GM23338 (cell line): ENCODE measurements at places on chromosomes 5 and 9.

DNA sequence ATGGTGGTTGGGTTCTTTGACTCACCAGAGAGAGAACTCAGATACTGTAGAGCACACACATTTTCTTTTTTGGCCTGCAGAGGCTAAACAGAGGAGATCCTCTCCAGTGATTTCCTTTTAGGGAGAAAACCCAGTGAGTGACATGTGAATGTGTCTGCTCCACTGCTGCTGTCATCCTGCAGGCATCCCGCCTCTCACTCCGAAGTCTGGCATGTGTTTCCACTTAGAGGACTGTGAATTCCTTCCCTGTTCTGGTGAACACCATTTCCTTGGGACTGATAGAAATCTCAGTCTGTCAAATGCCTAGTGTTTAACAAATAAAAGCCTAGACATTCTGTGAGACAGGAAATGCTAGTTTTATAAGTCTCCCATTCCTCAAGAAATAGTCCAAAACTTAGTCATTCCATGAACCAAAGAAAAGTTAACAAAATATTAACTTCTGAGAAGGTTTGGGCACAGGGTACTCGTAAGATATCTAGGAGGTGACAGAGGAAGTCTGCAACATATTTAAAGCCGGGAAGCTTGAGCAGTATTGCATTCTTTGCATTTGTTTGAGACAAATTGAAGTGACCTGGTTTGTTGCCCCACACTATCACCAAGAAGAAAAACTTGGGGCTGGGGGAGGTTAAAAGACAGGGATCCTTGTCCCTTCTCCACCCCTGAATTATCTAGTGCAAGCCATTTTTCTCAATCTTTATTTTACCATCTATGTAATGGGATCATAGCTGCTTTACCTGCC, 74.9 kb upstream of the NIPAL4 start:
- H3K4me3 ChIP-seq = no peak overlapping the region
- 0 out of 2 replicates have a peak, but pooled peaks cover 10% of the 10 kb centered on the region for H3K36me3 ChIP-seq
- DNase-seq = peak; percentile 26
- H3K27ac ChIP-seq = 0 out of 2 replicates have a peak overlapping the region, but pooled peaks have one; percentile 61

DNA sequence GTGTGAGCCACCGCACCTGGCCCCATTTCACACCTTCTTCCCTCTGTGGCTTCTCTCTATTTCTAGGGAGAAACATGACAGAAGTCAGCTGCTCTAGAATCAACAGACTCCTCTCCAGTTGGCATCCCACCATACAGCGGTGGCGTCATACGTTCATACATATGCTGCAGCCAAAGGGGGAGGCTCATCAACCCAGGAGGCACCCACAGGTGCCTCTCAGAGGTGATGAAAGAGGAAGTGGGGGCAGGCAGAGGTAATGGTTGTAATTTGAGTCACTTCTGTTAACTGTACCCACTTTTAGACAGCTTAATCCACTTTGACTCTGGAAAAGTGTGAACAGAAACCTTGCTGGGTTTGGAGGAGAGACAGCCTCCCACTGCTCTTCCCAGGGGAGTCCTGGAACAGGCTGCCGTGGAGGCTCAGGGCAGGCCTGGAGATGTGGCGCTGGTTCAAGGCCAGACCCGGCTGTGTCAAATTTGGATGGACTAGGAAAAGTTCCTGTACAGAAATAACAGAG, 47.3 kb upstream of the SUB1 start:
- no peaks in the 10 kb centered on the region for H3K27me3 ChIP-seq
- no peak overlapping the region for H3K27ac ChIP-seq
- no peak for DNase-seq
- no peaks in the 10 kb centered on the region for H3K4me1 ChIP-seq
- no peak overlapping the region for H3K4me3 ChIP-seq

GRCh38 chr5:124661317-124662141, 84.9 kb downstream of the ZNF608 start:
- H3K27ac ChIP-seq = peak overlapping the region; percentile 87
- peaks cover 67% of the 10 kb centered on the region for H3K4me1 ChIP-seq
- H3K27me3 ChIP-seq = no peaks in the 10 kb centered on the region
- H3K36me3 ChIP-seq = no peaks in the 10 kb centered on the region
- DNase-seq = peak; percentile 94

- H3K4me1 ChIP-seq = peaks cover 5% of the 10 kb centered on the region; the same call in 1 of the 2 replicates
- peaks cover 9% of the 10 kb centered on the region for H3K27me3 ChIP-seq
- no peaks in the 10 kb centered on the region; the same call in 1 of the 2 replicates for H3K36me3 ChIP-seq
- DNase-seq = no peak
Measured at GRCh38 chr5:1291611-1292080, 3.2 kb downstream of the TERT start.

GRCh38 chr5:39218482-39219402, 621 bp downstream of the FYB1 start:
- no peaks in the 10 kb centered on the region for H3K4me1 ChIP-seq
- H3K27ac ChIP-seq = no peak overlapping the region
- H3K27me3 ChIP-seq = no peaks in the 10 kb centered on the region

GRCh38 chr5:55873234-55873633, 22.1 kb downstream of the IL31RA start:
- H3K36me3 ChIP-seq = no peaks in the 10 kb centered on the region; the same call in 1 of the 2 replicates
- H3K4me3 ChIP-seq = no peak overlapping the region
- no peak overlapping the region for H3K27ac ChIP-seq
- H3K27me3 ChIP-seq = no peaks in the 10 kb centered on the region
- H3K4me1 ChIP-seq = no peaks in the 10 kb centered on the region

- no peak overlapping the region for H3K4me3 ChIP-seq
- DNase-seq = no peak
- H3K4me1 ChIP-seq = peaks cover 19% of the 10 kb centered on the region; the same call in 1 of the 2 replicates
- H3K27ac ChIP-seq = no peak overlapping the region
- no peaks in the 10 kb centered on the region; the same call in 1 of the 2 replicates for H3K36me3 ChIP-seq
- peaks cover 3% of the 10 kb centered on the region; the same call in 1 of the 2 replicates for H3K27me3 ChIP-seq
Measured at GRCh38 chr5:10759111-10759510, 1.9 kb downstream of the DAP start.

DNA sequence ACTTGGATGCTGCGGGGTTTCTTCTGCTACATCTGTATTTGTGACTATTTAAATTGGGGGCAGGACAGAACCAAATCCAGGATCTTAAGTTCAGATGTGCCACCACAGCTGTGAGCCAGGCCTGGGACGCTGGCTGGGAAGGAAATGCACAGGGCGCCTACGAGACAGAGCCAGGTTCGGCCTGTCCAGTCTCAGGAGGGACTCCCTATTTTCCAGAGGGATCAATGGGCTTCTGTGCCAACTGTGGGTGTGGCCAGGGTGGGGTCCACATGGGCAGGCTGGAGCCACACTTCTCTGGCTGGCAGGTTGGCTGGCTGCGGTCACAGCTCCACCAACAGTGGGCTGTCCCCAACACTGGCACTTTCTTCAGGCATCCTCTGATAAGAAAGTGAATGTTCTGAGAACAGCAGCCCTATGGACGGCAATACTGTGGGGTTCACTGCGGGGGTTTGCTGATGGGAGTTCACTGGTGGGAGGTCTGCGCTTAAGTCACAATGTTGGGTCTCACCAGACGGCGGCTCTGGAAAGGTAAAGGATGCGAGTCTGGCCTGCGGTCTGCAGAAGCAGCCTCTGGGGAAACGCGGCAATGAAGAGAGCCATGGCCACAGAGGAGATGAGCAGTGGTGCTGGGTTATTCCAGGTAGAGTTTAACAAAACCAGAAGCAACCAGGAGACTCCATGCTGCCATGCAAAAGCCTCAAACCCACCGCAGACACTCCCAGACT, 78.1 kb downstream of the DAP start:
- no peak overlapping the region for H3K4me3 ChIP-seq
- H3K27ac ChIP-seq = no peak overlapping the region
- DNase-seq = no peak

- no peaks in the 10 kb centered on the region for H3K36me3 ChIP-seq
- H3K27ac ChIP-seq = no peak overlapping the region
- no peak for DNase-seq
- H3K4me3 ChIP-seq = no peak overlapping the region
- no peaks in the 10 kb centered on the region for H3K4me1 ChIP-seq
- no peaks in the 10 kb centered on the region for H3K27me3 ChIP-seq
Measured at GRCh38 chr5:6936031-6936430, 222.8 kb downstream of the TENT4A start.

DNA sequence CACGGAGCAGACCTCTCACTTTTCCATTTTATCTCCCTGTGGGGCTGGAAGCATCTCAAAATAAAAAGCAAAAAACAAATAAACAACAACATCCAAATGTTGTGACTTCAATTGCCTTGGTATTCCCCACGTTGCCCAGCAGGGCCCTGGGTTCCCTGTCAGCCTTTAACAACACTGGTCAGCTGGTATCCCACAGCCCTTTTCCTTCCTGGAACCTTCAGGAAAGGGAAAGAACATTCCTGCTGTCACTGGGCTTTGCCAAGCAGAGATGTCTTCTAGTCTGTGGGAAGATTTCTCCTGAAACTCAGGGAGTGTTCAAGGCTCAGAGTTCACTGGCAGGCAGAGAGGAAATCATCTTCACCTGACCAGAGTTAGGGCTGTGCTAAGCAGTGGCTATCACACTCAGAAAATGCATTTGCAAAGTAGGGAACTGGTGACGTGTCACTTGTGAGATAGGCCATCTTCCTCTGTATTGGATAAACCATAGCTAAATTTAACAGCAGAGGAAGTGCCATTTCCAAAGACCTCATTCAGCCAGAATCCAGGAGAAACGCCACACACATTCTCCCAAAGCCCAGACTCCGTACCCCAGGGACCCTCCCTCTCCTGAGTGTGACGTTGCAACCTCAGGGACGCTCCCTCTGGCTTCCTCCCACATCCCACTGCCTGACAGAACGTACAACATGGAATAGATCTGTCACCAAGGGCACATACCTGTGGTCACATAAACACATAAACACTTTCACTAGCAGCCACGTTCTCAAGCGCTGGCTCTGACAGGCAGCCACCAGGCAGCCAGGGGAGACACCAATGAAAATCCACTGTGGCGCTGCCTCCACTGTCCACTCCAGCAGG, 274.0 kb upstream of the DAPK1 start:
- H3K27me3 ChIP-seq = no peaks in the 10 kb centered on the region
- no peak overlapping the region for H3K27ac ChIP-seq
- H3K4me1 ChIP-seq = no peaks in the 10 kb centered on the region
- no peaks in the 10 kb centered on the region for H3K36me3 ChIP-seq

DNA sequence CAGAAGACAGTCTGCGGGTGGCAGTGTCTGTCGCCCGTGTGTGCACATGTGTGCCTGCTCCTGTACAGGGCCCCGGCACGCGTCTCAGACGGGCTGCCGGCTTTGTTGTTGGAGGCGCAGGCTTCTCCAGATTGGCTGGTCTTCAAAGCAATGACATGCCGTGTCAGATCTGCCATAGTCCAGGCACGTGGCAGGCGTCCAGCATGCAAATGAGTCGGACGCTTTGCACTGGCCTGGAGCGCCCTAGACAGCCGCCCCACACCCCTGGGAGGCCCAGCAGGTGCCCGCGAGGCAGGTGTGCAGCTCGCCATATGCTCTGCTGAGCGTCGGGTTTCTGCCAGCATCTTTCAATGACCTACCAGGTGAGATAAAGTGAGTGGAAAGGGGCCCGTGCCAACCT, 71.5 kb downstream of the GADD45G start:
- no peaks in the 10 kb centered on the region for H3K36me3 ChIP-seq
- H3K27me3 ChIP-seq = peaks cover 4% of the 10 kb centered on the region; the same call in 1 of the 2 replicates
- H3K4me1 ChIP-seq = peaks cover 48% of the 10 kb centered on the region
- DNase-seq = no peak
- H3K27ac ChIP-seq = no peak overlapping the region

- no peaks in the 10 kb centered on the region for H3K27me3 ChIP-seq
- no peaks in the 10 kb centered on the region for H3K4me1 ChIP-seq
- H3K4me3 ChIP-seq = 0 out of 2 replicates have a peak overlapping the region, but pooled peaks have one; percentile 30
- H3K27ac ChIP-seq = no peak overlapping the region
Measured at GRCh38 chr9:133658442-133659431, 22.6 kb downstream of the DBH start.

- no peak overlapping the region for H3K27ac ChIP-seq
- DNase-seq = no peak
- no peak overlapping the region for H3K4me3 ChIP-seq
- H3K27me3 ChIP-seq = no peaks in the 10 kb centered on the region
Measured at GRCh38 chr5:74624501-74624900, 16.0 kb downstream of the ENC1 start.

DNA sequence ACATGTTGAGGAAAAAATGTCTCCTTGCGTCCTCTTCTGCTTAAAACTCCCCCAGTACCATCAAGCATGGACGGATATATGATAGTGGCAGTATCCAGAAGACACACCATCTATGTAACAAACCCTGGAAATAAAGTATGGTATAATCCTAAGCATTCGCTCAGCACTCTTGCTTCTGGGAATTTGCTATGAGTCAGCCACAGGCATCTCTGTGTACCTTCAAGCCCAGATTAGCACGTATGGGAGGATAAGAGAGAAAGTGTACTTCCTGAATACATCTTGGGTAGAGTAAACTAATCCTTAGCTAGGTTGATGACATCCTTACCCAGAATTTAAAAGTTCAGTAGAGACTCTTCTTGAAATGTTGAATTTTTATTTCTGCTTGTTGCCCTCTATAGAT, 71.2 kb downstream of the GHR start:
- H3K27me3 ChIP-seq = no peaks in the 10 kb centered on the region
- peaks cover 25% of the 10 kb centered on the region for H3K4me1 ChIP-seq
- no peaks in the 10 kb centered on the region for H3K36me3 ChIP-seq
- no peak overlapping the region for H3K4me3 ChIP-seq
- DNase-seq = no peak
- H3K27ac ChIP-seq = no peak overlapping the region

GRCh38 chr5:53302529-53302928, 177.9 kb upstream of the FST start:
- no peaks in the 10 kb centered on the region for H3K27me3 ChIP-seq
- H3K4me3 ChIP-seq = no peak overlapping the region
- no peaks in the 10 kb centered on the region for H3K4me1 ChIP-seq
- H3K36me3 ChIP-seq = no peaks in the 10 kb centered on the region

- H3K36me3 ChIP-seq = peaks cover 14% of the 10 kb centered on the region; the same call in 1 of the 2 replicates
- H3K27me3 ChIP-seq = no peaks in the 10 kb centered on the region
- H3K27ac ChIP-seq = no peak overlapping the region
- H3K4me1 ChIP-seq = no peaks in the 10 kb centered on the region
- H3K4me3 ChIP-seq = no peak overlapping the region
Measured at GRCh38 chr9:13109781-13110180, 169.7 kb downstream of the MPDZ start.

GRCh38 chr9:116933251-116933650, 246.1 kb downstream of the TRIM32 start:
- no peaks in the 10 kb centered on the region for H3K27me3 ChIP-seq
- H3K4me1 ChIP-seq = peaks cover 15% of the 10 kb centered on the region
- H3K27ac ChIP-seq = no peak overlapping the region
- DNase-seq = no peak

DNA sequence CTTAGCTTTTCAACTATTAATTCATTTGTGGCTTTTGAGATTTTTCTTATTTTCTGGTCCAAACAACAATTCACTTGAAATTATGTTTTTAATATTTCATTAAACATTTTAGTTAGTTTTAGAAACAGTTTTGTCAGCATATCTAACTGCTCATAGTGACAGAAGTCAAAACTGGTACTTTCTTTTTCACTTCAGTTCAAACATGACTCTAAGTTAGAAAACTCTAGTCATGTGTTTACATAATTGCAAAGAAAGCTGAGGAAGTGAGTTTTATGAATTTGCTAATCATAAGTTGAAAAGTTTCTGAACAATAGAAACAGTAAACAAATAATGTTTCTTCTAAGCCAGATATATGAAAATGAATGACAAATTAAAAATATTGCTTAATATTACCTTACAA, 1931.0 kb downstream of the EFNA5 start:
- H3K4me1 ChIP-seq = no peaks in the 10 kb centered on the region; the same call in 1 of the 2 replicates
- H3K27ac ChIP-seq = no peak overlapping the region
- no peaks in the 10 kb centered on the region for H3K27me3 ChIP-seq
- DNase-seq = no peak

- no peaks in the 10 kb centered on the region for H3K36me3 ChIP-seq
- no peak overlapping the region for H3K4me3 ChIP-seq
- DNase-seq = no peak
- peaks cover 29% of the 10 kb centered on the region for H3K4me1 ChIP-seq
- no peaks in the 10 kb centered on the region for H3K27me3 ChIP-seq
- H3K27ac ChIP-seq = peak overlapping the region; percentile 67; the same call in 1 of the 2 replicates
Measured at GRCh38 chr9:130766021-130766926, 68.8 kb upstream of the ABL1 start.
